ENCODE measurements at places on chromosomes 1 and 21.

- no peaks in the 10 kb centered on the region for H3K4me1 ChIP-seq
- no peaks in the 10 kb centered on the region for H3K36me3 ChIP-seq
- no peaks in the 10 kb centered on the region for H3K27me3 ChIP-seq
- H3K27ac ChIP-seq = no peak overlapping the region
- no peak overlapping the region for H3K4me3 ChIP-seq
Measured at GRCh38 chr1:219478811-219479210, 134.1 kb downstream of the ZC3H11B start.

DNA sequence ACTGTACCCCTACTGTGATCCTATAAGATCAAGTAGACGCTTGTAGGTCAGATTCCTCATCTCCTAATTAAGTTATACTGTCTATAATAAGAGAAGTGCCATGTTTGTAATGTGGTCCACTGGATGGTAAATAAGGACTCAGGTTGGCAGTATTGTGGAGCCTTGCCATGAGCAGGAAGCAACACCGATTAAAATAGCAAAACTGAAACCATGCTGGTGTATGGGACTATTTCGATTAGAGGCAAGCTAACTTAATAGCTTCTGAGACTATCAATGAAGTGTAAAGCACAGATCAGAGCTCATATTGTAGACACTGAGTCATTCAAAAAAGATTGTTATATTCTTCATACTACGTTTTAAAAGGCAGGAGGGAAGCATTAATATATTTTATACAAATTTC lies 348.8 kb downstream of the HHAT start:
- H3K4me3 ChIP-seq = no peak overlapping the region
- no peaks in the 10 kb centered on the region for H3K27me3 ChIP-seq
- no peak overlapping the region for H3K27ac ChIP-seq
- DNase-seq = no peak
- H3K36me3 ChIP-seq = no peaks in the 10 kb centered on the region

DNA sequence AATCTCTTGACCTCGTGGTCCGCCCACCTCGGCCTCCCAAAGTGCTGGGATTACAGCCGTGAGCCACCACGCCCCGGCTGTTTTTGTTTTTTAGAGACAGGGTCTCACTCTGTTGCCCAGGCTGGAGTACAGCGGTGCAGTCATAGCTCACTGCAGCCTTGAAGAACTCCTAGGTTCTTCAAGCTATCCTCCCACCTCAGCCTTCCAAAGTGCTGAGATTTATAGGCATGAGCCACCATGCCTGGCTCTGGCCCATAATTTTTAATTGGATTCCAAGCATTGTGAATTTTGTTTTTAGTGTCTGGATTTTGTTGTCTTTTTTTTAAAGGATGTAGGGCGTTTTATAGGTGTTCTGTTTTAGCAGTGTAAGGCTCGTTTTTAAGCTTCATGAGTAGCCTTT lies 28.6 kb upstream of the TXLNA start:
- no peaks in the 10 kb centered on the region for H3K4me1 ChIP-seq
- H3K36me3 ChIP-seq = peaks cover 7% of the 10 kb centered on the region
- H3K4me3 ChIP-seq = no peak overlapping the region
- H3K27ac ChIP-seq = no peak overlapping the region
- no peak for DNase-seq

GRCh38 chr1:238438311-238439270 lies 547.9 kb upstream of the ZP4 start:
- no peaks in the 10 kb centered on the region for H3K36me3 ChIP-seq
- no peak overlapping the region for H3K27ac ChIP-seq
- H3K4me1 ChIP-seq = no peaks in the 10 kb centered on the region
- no peak for DNase-seq
- no peak overlapping the region for H3K4me3 ChIP-seq
- H3K27me3 ChIP-seq = no peaks in the 10 kb centered on the region

- no peaks in the 10 kb centered on the region for H3K27me3 ChIP-seq
- H3K4me3 ChIP-seq = no peak overlapping the region
- no peaks in the 10 kb centered on the region for H3K4me1 ChIP-seq
Measured at GRCh38 chr1:230788561-230789275, 41.5 kb downstream of the CAPN9 start.

DNA sequence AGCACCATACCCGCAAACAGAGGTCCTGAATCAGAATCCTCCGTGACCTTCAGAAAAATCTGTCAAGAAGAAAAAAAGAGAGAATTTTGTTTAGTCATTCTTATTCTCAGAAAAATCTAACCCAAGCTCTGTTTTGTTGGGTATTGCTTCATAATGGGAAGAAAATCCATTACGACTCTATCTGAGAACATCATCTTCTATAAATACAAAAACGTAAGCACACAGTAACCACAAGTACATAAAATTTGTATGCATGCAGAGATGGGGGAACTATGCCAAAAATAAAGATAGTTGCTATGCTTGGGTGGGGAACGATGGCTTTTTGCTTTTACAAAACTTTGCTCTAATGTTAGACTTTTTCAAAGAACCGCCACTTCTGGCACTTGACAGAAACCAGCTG lies 84.2 kb downstream of the ABCA4 start:
- no peak overlapping the region for H3K27ac ChIP-seq
- no peaks in the 10 kb centered on the region for H3K4me1 ChIP-seq
- H3K27me3 ChIP-seq = peaks cover 6% of the 10 kb centered on the region
- DNase-seq = no peak
- H3K4me3 ChIP-seq = no peak overlapping the region

Data from effector memory CD4-positive, alpha-beta T cell (primary cell).